ENCODE measurements at places on chromosomes 5 and 9. TPM values are rescaled to one million over a fixed set of nuclear protein-coding genes. Genes with fewer than 3 reads are reported as not detected.

GRCh38 chr5:79200573-79201183 is 35.3 kb upstream of the JMY start:
- DNase-seq, result peak; percentile 24

GRCh38 chr9:125549465-125549871 is 157.5 kb downstream of the MAPKAP1 start:
- DNase-seq, result no peak

DNA sequence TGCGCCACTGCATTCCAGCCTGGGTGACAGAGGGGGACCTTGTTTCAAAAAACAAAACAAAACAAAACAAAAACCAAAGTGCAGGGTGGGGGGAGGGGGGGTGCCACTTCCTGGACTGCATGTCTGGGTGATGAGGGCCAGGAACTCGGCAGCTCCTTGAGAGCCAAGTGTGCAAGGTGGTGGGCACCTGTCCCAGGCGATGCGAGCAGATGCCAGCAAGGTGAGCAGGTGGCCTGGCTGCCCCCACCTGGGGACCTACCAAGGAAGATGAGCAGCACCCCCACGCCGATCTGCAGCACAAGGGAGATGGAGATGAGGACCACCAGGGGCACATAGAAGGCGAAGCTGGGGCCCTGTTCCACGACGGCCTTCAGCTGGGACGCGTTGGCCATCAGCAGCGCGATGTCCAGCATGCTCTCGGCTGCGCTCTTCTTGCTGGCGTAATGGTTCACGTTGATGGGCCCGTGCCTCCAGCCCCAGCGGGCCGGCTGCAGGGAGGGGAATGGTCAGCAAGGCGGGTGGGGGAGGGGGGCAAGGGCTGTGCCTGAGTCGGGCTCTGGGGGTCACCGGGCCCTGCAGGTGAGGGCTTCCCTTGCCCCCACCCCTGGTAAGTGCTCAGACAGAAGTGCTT is 7.8 kb downstream of the NINJ1 start:
- DNase-seq, result no peak

DNA sequence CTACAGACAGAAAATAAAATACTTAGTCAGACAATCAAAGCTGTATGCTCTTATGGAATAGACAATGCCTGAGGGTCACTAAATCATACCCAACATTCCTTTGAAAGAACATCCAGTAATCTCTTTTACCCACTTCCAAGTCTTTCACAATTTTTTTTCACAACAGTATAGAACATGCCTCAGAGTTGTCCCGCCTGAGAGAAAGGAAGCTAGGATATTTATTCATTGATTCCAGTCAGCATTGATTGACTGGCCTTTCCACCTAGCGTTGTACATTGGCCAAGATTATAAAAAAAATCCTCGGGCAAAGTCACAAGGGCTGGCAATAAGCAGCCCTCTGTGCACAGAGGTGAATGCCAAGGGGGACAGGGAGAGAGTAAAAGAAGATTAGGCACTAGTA is 318.1 kb upstream of the PIK3R1 start:
- no peak for DNase-seq

- DNase-seq, result no peak
Measured at GRCh38 chr9:15253197-15253596, 53.8 kb downstream of the TTC39B start.

- DNase-seq, result no peak
Measured at GRCh38 chr5:177576169-177576568, 15.8 kb upstream of the TMED9 start.

DNA sequence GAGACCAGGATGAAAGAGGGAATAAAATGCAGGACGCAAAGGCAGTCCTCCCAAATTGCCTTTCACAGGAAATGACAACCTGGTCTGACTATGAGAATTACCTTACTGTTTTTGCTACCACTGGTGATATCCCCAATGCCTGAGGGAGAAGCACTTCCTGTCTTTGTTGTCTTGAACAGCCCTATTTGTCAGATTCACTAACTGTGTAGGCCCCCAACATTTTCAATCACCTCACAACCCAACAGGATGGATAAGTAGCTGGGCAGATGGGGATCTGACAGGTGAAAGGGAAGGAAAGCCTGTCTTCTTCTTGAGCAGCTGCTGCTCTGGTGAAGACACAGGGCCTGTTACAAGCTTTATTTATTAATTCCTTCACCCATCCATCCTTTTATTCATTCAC is 9.7 kb downstream of the ESM1 start:
- DNase-seq, result no peak

GRCh38 chr9:117796681-117797080 is 92.5 kb downstream of the TLR4 start:
- no peak for DNase-seq

- no peak for DNase-seq
Measured at GRCh38 chr5:172747471-172747870, 23.5 kb downstream of the DUSP1 start.

DNA sequence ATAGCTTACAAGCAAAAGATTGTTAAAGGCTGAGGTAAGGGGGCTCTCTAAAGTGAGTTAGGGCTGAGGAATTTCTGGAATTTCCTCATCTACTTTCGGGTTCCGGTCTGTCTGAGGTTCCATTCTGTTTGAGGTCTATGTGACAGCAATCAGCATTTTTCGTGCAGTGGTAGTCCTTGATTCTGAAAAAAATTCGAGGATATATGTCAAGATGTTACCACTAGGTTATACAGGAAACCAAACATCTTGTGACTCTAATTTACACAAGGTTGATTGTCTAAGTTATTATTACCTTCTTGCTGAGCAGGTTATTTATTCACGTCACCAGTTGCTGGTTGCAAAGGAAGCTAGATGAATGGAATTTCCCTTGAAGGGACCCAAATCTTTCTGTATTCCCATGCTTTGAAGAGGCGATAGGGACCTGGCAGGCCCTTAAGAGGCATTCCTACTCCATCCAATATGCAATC is 35.2 kb downstream of the RLN2 start:
- no peak for DNase-seq

- no peak for DNase-seq
Measured at GRCh38 chr5:7742241-7742656, 108.7 kb downstream of the CFAP90 start.

DNA sequence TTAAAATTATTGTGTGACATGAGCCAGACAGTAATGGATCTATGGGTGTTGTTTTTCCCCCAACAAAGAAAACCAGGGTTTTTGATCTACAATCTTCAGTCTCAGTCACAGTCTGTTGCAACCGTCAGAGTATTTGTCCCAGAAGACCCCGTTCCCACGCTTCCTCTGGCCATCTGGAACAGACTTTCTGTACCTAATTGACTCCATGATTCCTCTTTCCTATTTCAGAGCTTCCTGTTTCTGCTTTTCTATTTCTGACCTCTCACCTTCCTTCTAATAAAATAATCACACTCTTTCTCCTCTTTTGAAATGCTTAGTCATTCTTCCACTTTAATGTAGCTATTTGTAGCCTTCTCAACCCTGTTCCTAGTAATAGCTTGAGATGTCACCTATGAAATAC is 1044.8 kb downstream of the DTWD2 start:
- DNase-seq, result no peak

DNA sequence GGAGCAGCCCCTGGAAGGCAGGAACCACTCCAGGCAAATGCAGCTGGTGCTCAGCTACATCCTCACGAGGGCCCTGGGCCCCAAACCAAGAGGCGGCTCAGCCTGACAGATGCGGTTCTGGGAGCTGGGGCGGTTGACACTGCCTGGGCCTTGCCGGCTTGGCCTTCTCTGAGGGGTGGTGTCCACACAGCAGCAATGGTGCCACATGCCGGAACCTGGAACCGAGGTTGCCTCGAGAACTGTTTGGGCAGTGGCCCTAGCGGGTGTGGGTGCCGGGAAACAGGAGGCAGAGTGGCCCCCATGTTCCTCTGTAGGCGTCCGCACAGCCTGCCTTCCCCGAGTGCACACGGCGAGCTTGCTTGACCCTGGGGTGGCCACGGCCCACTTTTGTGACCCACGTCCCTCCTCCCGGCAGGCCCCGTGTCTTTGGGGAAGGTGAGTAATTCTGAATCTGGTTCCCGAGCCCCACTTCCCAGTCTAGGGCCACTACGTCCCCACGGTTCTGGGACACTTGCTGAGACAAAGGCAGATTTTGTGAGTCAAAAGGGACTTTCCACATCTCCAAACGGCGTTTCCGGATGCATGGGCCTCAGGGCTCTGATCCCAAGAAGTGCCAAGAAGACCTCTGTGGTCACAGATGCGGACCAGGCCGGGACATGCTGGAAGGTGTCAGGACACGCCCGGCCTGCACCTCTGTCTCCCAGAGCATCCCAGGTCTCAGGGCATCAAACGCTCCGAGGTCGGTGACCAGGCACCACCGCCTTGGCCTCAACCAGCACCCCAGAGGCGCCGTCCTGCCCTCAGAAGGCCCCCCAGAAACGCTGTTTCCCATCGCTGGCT is 27.7 kb upstream of the SLC12A7 start:
- DNase-seq, result no peak

DNA sequence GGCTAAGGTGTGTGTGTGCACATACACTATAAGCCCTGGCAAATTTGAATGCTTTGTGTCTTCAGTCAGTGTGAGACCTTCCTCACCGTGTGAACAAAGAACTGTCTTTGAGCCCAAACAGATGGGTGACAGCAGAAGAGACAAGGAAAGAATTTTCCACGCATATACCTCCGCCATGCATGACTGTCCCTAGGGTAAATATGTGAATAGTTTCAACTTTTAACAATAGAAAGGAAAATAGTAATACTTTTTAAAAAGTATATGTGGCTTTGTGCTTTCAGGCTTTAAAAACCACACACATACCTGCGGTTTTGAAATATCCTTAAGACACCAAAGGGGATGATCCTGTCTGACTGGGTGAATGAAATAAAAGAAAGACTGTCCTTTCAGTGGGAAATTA is 438.6 kb upstream of the MPDZ start:
- no peak for DNase-seq

GRCh38 chr5:55223812-55224240 is 3.3 kb downstream of the MCIDAS start:
- DNase-seq, result no peak

GRCh38 chr5:1278656-1279442 is 16.0 kb downstream of the TERT start:
- DNase-seq, result no peak

The MYMK gene
- total RNA-seq, result not detected

The MYOZ3 gene
- total RNA-seq, result not detected

The DAPK1 gene
- total RNA-seq, result 3.5 TPM

The C9 gene
- total RNA-seq, result not detected

The DTWD2 gene
- 6.4 TPM for total RNA-seq

The PAEP gene
- not detected for total RNA-seq

The TEK gene
- not detected for total RNA-seq

The PCDHAC2 gene
- not detected for total RNA-seq

The CAVIN4 gene
- 0.68 TPM for total RNA-seq

The ORM2 gene
- total RNA-seq, result not detected

The GDA gene
- total RNA-seq, result not detected

The SPINK7 gene
- total RNA-seq, result not detected

Measured in OCI-LY7 (cell line).